ENCODE measurements at places on chromosomes 1 and 21.
A peak's percentile ranks its signal among the peaks of the same experiment; 100 is the strongest.

GRCh38 chr1:50251702-50252101 lies 143.0 kb downstream of the ELAVL4 start:
- no peak for DNase-seq

- no peak for DNase-seq
These were observed 206.4 kb upstream of the SGIP1 start for GRCh38 chr1:66327588-66327987.

GRCh38 chr1:11693024-11693590 lies 1.6 kb downstream of the DRAXIN start:
- peak; percentile 42 for DNase-seq

DNA sequence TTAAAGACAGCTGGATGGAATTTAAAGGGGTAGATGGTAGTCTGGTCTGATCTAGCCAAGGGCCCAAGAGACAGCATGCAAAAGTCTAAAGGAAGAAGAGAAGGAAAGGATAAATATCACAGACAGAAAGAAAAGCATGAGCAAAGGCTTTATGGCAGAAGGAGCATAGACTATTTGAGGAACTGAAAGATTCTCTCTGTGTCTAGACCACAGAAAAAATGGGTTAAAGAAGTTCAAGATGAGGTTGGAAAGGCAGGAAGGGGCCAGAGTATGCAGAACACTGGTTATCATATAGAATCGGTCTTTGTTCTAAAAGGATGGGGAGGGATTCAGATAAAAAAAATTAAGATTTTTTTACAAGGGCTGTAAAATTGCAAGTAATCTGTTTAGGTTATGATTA lies 136.8 kb upstream of the SGIP1 start:
- DNase-seq: no peak

DNA sequence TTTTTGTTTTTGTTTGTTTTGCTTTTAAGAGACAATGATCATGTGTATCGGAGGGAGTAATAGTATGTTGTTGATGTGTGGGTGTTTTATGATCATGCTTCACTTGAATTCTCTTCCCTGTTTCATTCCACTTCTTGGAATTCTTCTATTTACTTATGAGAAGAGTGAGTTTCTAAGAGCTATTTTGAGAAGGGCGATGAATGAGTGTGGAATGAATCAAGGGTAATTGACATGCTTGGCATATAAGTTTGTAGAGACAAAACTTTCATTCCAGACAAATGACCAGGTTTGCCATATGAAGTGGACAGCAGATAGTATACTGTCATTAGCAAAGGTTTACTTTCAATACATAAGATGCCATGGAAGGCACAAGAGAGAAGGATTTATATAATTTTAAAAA lies 42.3 kb upstream of the PDC start:
- DNase-seq: no peak

DNA sequence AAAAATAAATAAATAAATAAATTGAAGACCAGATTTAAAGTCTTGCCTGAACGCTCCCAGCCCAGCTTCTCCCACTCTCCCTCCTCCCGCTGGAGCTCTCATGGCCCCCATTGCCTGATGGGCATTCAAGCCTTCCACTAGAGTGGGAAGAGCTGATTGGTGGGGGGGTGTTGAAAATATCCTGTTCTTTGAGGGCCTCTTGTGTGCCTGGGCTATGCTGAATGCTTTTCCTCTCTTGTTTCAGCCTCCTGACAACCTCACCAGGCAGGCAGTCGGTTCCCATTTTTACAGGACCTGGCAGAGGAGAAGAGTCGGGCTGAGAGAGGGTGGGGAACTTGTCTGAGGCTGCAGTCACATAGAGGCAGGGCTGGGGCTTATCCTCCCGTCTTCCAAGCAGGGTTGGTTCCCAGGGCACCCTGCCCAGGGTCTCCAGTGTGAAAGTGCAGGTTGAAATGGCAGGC lies 59.2 kb upstream of the SSBP3 start:
- DNase-seq: no peak

- no peak for DNase-seq
These were observed 259.8 kb upstream of the PROX1 start for GRCh38 chr1:213727853-213728592.

- no peak for DNase-seq
These were observed 142.4 kb downstream of the TLR5 start for GRCh38 chr1:223000632-223001031.

Measured in stimulated activated CD4-positive, alpha-beta T cell treated with anti-CD3 and anti-CD28 coated beads, Interleukin-2, amount 100 ng/mL, for 24 hours (primary cell).